Large intestine (tissue), 12 donors: ENCODE measurements at places on chromosomes 4 and X.

GRCh38 chrX:29890646-29891200, 324.6 kb upstream of the MAGEB2 start:
- no peak for DNase-seq

DNA sequence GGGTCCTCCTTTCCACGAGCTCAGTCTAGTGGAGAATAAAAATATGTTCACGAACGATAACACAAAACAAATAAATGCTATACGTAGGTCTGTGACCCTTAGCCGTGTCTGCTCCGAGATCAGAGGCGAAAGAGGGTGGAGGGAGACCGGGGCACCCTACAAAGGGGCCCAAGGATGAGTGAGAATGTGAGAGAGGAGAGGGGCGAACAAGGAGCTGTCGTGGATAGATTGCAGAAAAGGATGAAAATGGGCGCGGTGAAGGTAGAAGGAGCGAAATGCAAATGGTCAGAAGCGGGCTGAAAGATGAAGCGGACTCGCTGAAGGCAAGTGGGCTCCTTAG, 6.2 kb upstream of the ZBTB33 start:
- DNase-seq = no peak

DNA sequence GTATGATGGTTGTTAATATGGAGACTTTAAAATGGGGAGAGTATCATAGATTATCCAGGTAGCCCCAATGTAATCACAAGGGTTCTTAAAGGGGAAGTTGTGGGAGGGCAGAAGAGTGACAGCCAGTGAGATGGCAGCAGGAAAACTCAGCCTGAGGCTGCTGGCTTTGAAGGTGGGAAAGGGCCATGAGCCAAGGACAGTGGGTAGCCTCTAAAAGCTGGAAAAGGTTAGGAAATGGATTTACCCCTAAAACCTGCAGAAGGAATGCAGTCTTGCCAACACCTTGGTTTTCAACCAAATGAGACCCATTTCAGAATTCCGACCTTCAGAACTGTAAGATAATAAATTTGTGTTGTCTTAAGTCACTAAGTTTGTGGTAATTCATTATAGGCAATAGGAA, 68.8 kb upstream of the BLTP1 start:
- no peak for DNase-seq

- DNase-seq = no peak
These were observed 38.6 kb downstream of the TMEM150C start for GRCh38 chr4:82523179-82523578.

- no peak for DNase-seq
These were observed 106.4 kb downstream of the RAPGEF2 start for GRCh38 chr4:159209249-159209648.

GRCh38 chr4:61555789-61556188, 355.7 kb downstream of the ADGRL3 start:
- DNase-seq = peak; percentile 76

- DNase-seq = no peak
These were observed 48.3 kb downstream of the ABLIM2 start for GRCh38 chr4:8110071-8110986.

GRCh38 chrX:100194082-100194775, 215.8 kb downstream of the PCDH19 start:
- DNase-seq = no peak

GRCh38 chr4:105357258-105357980, 116.4 kb downstream of the PPA2 start:
- DNase-seq = no peak

GRCh38 chr4:161186012-161186411, 977.8 kb downstream of the FSTL5 start:
- DNase-seq = no peak

- peak; percentile 31 for DNase-seq
These were observed 672 bp upstream of the NAT8L start for GRCh38 chr4:2058264-2059045.

DNA sequence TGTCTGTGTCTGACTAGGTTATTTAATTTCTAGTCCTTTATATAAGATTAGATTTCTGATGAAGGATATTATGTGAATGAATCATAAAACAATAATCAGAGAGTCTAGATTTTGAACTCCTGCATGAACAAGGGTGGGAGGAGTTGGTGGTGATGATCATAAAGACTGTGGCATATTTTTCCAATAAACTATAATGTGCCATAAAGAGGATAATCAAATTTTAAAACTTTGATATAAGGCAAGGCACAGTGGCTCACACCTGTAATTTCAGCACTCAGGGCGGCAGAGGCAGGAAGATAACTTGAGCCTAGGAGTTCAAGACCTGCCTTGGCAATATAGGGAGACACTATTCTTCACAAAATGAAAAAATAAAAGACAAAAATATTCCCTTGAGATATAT, 473.3 kb downstream of the GABRG1 start:
- DNase-seq = no peak
